ENCODE measurements at places on chromosomes 2 and 18.

DNA sequence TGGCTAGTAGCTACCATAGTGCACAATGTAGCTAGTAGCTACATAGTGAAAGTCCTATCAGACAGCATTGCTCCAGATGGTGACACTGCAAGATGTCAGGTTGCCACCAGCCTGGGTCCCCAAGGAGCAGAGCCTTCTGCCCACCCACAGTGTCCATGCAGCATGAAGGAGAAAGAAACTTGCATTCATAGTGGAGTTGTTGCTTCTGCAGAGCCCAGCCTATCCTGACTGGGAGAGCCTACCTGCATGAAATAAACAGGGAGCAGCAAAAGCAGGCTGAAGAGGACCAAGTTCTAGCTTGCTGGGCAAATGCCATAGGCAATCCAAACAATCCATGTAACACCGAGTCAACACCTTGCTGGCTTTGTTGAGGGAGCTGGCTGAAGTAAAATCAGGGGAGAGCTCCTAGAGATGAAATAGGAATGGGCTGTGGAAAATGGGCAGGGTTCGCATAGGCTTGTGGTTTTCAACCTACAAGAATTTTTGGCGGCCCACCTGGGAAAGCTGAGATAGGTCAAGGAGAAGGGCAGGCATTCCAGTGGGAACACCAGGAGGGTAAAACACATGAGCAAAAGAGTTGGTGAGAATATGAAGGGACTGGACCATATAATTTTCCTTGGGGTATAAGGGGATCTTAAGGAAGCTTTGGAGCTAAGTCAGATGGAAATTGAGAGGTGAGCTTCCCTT lies 195.8 kb downstream of the CYP26B1 start:
- DNase-seq = no peak

GRCh38 chr2:230564805-230565779 lies 147.6 kb upstream of the CAB39 start:
- no peak for DNase-seq

GRCh38 chr2:11899264-11899818 lies 152.9 kb downstream of the LPIN1 start:
- no peak for DNase-seq

- DNase-seq = no peak
These were observed 278.1 kb downstream of the DCDC2C start for GRCh38 chr2:3981446-3981987.

DNA sequence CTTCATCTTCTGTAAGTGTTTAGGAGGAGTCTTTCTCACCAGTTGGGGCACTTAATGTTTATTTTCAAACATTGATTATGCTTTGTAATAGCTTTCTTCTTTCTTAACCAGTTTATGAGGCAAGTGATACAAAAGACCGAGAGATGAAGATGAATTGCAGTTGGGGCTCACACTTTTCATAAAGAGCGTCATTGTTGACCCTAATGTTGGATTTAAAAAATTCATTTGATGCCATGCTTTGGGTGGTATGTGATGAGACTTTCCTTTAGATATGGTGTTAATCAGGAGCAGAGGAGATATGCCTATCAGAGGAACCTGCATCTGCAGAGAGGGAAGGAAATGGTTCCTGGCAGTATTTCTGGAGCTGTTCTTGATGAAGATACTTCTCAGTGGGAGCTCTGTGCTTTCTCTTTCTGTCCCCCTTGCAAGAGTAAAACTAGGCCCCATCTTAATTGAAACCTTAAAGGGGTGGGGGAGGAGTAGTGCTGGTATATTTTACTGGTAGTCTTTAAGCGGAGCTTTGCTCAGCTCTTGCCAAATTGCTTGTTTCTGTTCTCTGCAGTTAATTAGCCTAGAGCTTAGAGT lies 2.3 kb downstream of the EML4 start:
- no peak for DNase-seq
